ENCODE measurements at places on chromosomes 11 and 22. TPM values are rescaled to one million over a fixed set of nuclear protein-coding genes. Genes with fewer than 3 reads are reported as not detected.
A peak's percentile ranks its signal among the peaks of the same experiment; 100 is the strongest.

CLTCL1 gene
- 0.65 TPM for total RNA-seq

MS4A4A gene
- total RNA-seq, result not detected

PHETA2 gene
- 0.97 TPM for total RNA-seq

SERHL2 gene
- 1.4 TPM for total RNA-seq

NAALAD2 gene
- total RNA-seq, result not detected

SPDYC gene
- not detected for total RNA-seq

CBLIF gene
- not detected for total RNA-seq

KCNJ11 gene
- total RNA-seq, result 2.4 TPM

UPK3A gene
- not detected for total RNA-seq

ANGPTL5 gene
- total RNA-seq, result not detected

CD3E gene
- 387 TPM for total RNA-seq

- DNase-seq, result no peak
Observed at GRCh38 chr11:15696069-15696468, 581.3 kb downstream of the INSC start.

- no peak for DNase-seq
Observed at GRCh38 chr11:95592471-95592870, 197.1 kb downstream of the FAM76B start.

DNA sequence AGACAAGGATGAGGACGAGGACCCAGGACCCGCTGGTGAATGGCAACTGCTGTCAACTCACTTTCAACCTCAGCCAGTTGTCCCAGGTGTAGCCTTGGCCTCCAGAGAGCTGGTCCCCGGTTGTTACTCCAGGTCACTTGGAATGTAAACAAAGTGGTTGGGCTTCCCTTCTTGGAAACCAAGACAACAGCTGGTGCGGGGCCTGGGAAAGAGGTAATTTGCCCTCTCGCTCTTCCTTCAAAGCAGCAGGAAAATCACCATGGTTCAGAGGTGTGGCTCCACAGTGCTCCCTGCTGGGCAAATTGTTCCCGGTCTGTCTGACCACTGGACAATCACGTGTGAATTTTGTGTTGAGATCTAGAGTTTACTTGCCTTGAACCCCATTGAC lies 15.0 kb downstream of the SLC1A2 start:
- peak; percentile 32 for DNase-seq

- peak; percentile 51 for DNase-seq
Observed at GRCh38 chr11:75654314-75654713, 14.5 kb downstream of the MAP6 start.

- no peak for DNase-seq
Observed at GRCh38 chr11:114083391-114084252, 24.1 kb downstream of the ZBTB16 start.

GRCh38 chr22:49975543-49976389 lies 15.2 kb downstream of the PIM3 start:
- peak; percentile 80 for DNase-seq

DNA sequence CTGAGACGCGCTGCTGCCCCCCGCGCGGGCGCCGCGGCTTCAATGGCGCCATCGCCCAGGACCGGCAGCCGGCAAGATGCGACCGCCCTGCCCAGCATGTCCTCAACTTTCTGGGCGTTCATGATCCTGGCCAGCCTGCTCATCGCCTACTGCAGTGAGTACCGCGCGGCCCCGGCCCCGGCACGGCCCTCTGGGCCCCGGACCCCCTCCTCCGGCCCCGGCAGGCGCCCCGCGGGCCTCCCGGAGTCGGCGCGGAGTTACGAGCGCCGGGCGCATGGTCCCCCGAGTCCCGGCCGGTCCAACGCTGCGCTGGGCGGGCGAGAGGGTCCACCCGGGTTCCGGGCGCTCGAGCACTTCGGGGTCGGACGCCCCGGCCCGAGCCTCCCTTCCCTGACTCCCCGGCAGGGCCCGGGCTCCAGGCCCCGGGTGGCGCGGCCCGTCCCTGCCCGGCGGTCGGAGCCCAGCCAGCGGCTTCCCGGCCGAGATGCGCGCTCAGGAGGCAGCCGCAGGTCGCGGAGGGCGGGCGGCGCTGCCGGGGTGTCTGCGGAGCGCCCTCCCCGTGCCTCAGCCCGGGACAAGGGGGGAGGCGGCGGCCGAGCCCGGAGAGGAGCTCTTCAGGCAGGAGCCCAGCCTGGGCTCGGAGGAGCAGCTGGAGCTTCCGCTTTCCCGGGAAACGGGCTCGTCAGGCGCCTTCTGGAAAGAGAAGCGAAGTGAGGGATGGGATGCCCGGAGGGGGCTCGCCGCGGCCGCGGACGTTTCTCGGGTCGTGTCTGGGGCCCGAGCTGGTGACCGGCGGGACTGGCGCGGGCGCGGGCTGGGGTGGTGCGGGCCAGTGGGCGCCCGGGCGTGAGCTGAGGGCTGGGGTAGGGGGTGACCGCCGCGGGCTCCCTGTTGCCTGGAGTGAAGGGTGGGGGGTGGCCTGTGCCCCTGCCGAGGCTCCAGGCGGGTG lies 1337.8 kb downstream of the BRD1 start:
- DNase-seq, result no peak

- peak; percentile 41 for DNase-seq
Observed at GRCh38 chr22:31585161-31585859, 76.7 kb downstream of the PISD start.

- no peak for DNase-seq
Observed at GRCh38 chr11:119210050-119210449, 3.9 kb downstream of the CBL start.

- DNase-seq, result no peak
Observed at GRCh38 chr11:67636962-67637361, 2.6 kb downstream of the TBX10 start.

- no peak for DNase-seq
Observed at GRCh38 chr11:108781946-108782345, 117.1 kb downstream of the DDX10 start.

DNA sequence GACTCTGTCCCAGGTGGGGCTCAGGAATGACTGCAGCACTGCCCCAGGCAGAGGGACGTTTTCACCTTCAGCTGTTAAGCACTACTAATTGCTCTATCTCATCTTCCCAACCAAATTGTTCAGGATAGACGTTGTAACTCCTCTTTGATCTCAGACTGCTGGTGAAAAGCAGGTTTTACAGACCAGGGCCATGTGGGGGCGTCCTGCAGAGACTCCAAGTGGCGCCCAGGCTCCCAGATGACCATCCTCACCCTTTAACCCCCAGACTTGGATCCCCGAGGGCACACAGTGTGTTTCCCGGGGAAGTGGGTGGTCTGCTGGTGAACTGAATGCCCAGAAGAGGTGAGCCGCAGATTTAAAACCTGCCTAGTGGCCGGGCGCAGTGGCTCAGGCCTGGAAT lies 23.9 kb downstream of the FADD start:
- peak; percentile 18 for DNase-seq

- DNase-seq, result peak; percentile 77
Observed at GRCh38 chr11:64152841-64153691, 12.8 kb downstream of the MACROD1 start.

- DNase-seq, result no peak
Observed at GRCh38 chr11:59145534-59145933, 2.9 kb downstream of the FAM111A start.

- peak; percentile 78 for DNase-seq
Observed at GRCh38 chr22:50169774-50170341, 673 bp upstream of the PANX2 start.

DNA sequence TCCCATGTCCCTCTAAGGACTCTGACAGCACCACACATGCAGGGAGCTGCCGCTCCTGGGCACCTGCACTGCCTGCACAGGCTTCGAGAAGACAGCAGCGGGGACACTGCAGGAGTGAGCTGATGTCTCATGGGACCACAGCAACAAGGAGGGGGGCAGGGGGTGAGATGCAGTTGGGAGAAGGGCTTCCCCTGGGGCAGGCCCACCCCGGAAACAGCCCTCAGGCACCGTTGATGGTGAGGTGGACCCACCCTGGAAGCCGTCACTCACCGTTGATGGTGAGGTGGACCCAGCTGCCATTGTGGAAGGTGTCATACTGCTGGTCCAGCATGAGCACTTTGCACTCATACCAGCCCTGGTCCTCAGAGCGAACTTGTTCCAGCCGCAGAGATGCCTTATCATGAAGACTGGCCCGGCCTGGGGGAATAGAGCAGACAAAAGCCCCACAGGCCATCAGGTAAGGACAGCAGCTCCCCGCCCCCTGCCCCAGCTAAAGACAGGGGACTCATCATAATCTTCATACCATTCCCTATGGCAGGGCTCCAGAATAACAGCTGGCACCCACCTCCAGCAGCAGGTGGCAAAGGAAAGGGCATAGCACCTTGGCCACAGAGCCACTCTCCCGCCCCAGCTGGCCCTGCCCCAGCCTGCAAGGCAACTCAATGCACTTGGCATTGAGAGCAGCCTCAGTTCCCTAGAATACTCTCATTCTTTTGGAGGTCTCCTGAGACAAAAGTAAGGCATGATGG lies 12.6 kb downstream of the IGSF9B start:
- DNase-seq, result no peak

GRCh38 chr11:112318184-112318591 lies 57.5 kb upstream of the PLET1 start:
- no peak for DNase-seq

DNA sequence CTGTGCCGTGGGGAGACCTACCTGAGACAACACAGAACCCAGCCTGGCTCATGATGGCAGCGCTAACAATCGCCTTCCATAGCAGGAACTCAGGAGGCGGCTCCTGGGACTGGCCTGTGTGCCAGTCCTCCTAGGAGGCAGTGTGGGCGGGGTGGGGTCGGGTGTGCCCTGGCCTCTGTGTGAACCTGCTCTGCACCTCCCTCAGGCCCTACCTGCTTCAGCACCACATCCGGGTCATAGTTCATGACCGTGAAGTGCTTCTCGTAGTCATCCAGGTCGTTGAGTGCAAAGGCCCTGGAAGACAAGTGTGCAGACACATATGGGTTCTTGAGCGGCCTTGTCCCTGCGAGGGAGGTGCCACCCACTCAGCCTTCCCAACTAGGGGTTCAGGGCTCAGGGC lies 15.3 kb downstream of the TTLL12 start:
- DNase-seq, result no peak

- peak; percentile 64 for DNase-seq
Observed at GRCh38 chr11:130448416-130449309, at the start of gene ADAMTS15. ADAMTS15 (plus strand) TSS chr11:130448645; CDS start chr11:130448974, 329 bp downstream.

GRCh38 chr11:124762624-124763155 lies 600 bp upstream of the ESAM start:
- DNase-seq, result no peak

DNA sequence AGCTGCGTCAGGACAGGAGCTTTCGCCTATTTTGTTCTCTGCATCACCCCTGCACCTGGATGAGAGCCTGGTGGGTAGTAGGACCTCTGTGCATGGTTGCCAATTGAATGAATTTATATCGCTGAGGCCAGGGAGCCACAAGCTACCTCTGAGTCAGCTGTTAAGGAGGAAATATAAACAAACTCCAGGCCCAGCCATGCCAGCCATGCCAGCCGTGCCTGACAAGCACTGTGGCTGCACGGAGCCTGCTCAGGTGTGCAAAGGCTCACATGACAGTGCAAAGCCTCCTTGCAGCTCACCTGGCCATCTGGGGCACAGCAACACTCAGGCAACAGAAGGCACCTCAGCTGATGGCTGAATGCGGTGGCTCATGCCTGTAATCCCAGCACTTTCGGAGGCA lies 33.7 kb upstream of the LINC01488 start:
- no peak for DNase-seq

DNA sequence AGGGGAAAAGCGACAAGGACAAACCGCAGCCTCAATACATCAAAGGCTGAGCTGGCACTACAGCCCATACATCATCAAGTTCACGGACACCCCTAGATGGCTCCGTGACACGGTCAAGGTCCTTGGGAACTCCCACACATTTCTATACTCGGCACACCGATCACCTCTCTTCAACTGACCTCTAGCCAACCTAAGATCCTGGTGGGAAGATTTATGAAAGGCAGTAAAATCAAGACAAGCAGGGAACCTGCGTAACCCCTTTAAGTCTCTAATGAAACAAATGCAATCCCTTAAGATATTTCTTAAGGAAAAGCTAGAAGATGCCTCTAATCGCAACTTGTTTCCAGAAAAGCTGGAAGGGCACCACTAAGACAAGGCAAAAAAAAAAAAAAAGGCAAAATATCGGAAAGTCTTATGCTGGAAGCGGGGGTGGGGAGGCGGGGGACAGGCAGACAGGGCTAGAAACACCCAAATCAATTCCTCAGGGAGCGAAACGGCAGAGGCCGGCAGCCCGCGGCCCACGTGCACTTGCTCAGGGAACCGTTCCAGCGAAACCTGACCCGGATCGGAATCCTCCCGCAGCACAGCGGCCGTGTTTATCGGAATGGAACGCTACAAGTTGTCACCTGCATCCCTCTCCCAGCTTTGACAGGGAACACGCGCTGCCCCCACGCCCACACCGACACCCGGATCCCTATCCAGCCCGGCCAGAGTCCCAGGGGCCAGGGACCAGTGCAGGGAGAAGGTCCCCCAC lies 1.4 kb downstream of the ARHGAP20 start:
- DNase-seq, result no peak
